GM04503 (cell line): ENCODE measurements at places on chromosomes 2 and 18.

- no peak for DNase-seq
Measured at GRCh38 chr2:20423847-20424246, 23.0 kb upstream of the RHOB start.

DNA sequence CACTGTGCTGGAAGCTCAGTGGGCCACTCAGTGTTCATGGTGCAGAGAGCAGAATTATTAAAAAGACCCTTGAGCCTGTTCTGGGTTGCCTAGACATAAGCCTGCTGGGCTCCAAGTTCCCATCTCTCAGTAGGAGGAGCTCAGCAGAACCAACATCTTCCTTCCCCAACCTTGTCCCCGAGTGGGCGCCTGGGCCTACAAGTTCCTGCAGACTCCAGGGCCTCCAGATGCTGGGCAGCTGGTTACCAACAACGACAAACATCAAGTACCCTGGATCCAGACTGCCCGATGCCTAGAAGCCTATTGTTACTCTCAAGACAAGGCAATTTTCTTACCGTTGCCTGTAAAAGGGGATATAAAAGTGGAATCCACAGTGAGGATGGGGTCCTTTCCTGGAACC, 214.2 kb downstream of the HAUS1 start:
- DNase-seq, result no peak

GRCh38 chr2:71608034-71608433, 154.7 kb downstream of the DYSF start:
- DNase-seq, result no peak

- DNase-seq, result no peak
Measured at GRCh38 chr2:18824915-18825314, 235.5 kb upstream of the NT5C1B start.

- DNase-seq, result peak; percentile 76
Measured at GRCh38 chr18:49359732-49360444, 100.6 kb downstream of the DYM start.

GRCh38 chr2:102839668-102840388, 78.0 kb downstream of the TMEM182 start:
- no peak for DNase-seq

DNA sequence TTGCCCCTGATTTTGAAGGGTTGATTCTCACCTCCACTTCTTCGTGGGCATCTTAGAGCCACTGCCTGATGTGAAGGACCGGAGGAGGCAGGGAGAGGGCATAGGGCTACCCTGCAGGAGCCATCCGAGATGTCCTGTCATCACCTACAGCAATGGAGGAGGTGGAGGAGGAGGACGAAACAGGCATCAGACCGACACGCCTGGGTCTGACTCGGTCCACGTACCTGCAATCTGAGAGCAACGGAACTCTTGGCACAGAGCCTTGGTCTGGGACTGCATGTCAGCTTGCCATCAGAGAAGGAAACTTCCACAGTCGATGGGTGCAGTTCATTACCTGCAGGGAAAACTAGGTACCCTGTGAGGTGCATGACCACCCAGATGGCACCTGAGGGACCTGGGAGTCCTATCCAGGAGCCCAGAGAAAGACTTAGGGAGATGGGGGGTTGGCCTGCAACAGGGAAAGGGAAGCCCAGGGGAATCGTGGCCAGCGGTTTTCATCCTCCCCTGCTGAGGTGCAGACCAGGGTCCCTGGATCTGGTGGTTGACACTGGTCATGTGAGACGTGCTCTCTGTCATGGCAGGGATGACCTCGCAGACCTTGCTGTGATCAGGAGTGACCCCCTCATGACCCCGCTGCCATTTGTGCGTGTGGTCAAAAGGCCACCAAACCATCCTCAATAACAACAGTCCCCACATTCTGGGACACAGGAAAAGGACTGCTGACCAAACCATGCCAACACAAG, 190.8 kb downstream of the SEPTIN10 start:
- DNase-seq, result no peak

- DNase-seq, result no peak
Measured at GRCh38 chr18:79964330-79965118, at the start of gene HSBP1L1. TSS of gene HSBP1L1 (plus strand) at chr18:79964643. CDS start at chr18:79964736, 93 bp downstream.

GRCh38 chr2:130766037-130766436, 10.7 kb downstream of the AMER3 start:
- DNase-seq, result no peak

- no peak for DNase-seq
Measured at GRCh38 chr2:139850254-139850890, 1070.2 kb upstream of the NXPH2 start.

DNA sequence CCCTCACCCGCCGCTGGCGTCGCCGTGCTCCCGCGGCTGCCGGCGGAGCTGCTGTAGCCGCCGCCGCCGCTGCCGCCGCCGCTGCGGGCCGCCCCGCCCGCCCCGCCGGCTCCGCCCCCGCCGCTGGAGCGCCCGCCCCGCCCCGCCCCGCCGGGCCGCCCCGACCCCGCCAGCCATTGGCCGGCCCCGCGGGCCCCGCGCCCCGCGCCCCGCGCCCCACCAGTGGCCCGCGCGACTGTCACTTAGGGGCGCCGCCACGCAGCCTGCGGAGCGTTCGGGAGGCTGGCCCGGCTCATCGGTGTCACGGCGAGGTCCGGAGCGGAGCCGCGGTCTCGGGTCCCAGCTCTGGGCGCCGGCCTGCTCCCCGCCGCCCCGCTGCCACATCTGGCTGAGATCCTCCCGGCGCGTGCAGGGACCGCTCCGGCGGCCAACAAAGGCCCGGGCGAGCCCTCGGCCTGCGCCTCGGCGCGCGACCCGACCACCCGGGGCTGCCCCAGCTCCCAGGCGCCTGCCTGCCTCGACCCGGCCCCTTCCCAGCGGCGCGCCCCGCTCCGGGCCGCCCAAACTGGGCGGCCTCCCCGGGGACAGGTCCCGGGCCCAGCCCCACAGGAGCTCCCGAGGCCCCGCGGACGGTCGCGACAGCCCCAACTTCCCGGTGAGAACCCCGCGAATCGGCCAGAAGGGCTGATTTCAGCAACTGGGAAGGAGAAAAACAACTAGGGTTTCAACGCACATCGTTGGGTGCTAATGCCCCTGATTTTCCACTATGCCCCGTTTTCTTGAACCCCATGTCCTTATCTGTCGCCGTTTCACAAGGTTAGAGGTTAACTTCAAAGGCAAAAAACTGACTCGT, at the start of gene MGAT4A:
MGAT4A (minus strand) TSS at position 92 of the 853 bp plus-strand sequence. CDS start 4,800 bp downstream, outside the sequence.
- no peak for DNase-seq

GRCh38 chr18:37443325-37444055, 122.1 kb downstream of the CELF4 start:
- no peak for DNase-seq

DNA sequence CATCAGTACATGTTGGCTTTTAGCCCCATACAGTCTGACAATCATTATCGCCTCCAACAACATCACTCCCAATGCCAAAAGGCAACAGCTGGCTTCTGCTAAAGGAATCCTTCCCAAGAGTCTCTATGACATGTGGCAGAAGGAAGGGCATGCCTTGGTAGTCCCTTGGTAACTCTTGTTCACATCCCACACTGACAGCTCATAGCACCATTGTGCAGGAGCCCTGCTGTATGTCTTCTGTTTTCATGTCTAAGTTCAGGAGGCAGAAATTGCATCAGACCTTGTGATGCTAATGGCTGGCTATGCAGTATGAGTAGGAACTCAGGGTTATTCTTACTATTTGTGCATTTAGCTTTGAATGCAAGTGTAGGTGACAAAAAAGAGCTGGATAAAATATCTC, 392.1 kb downstream of the PTH2R start:
- no peak for DNase-seq

GRCh38 chr18:22273101-22274039, 104.0 kb downstream of the GATA6 start:
- DNase-seq, result no peak

DNA sequence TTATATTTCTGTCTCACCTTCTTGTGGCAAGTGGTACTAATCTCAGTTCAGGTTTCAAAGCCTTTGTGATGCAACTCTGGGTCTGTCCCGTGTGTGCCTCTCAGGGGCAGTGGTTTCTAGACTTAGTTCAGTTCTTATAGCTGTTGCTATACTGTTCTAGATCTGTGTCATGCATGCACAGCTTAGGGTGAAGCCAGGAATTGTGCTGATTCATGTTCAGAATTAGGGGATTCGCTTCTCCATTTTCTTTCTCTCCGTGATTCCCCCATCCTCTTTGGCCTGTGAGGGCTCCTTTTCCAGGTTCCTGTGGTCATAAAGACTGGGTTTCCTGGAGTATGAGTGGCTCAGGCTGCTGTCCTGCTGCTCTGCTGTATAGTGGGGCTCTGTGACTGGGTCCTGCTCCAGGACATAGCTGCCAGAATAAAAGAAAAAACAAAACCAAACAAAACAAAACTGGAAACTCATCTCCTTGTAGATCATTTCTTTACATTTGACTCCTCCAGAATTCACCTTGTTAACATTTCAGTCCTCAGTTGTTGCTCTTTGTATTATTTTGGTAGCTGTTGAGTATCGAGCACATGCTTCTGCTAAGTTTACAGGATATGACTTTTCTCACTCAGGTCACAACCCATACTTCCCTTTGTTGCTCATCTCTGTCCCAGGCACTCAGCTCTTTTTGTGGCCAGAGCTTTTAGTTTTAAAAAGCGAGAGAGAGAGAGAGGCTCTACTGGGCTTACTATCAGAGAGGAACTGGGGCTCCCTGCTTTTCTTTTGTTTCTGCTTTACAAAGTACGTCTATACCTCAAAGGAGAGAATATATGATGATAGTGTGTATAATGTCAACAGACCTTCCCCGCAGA, 34.2 kb downstream of the CERS6 start:
- DNase-seq, result no peak

DNA sequence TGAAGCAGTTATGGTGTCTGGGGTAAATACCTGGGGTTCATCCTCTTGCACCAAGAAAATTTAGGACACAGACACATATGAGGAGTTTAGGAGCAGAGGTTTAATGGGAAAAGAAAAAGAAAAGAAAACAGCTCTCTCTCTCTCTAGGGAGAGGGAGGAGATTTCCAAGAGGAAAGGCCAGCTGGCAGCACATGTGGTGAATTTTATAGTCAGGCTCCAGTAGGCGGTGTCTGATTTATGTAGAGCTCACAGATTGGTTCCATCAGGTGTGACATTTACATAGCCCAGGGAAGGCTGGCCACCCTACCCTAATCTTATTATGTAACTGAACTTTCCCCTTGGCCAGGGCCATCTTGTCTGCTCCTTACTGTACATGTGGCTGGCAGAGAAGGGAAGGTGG, 297.5 kb upstream of the RGPD4 start:
- no peak for DNase-seq

DNA sequence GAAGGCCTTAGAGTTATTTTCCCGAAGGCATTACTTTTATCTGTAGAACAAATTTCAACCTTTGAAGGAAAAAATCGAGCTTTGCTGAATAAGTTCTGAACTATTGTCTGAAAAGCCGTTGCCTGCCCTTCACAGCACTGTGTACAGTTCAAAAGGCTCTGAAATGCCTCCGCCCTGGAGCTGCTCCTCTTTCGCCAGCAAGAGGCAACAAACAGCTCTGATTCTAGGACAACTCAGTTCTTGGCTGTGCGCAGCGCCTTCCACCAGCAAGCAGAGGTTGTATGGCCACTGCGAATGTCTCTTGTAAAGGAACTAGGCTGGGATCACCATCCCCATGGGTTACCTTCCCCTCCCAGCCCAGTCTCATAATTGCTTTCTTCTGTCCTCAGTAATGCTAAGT, 308.5 kb downstream of the GBX2 start:
- no peak for DNase-seq

DNA sequence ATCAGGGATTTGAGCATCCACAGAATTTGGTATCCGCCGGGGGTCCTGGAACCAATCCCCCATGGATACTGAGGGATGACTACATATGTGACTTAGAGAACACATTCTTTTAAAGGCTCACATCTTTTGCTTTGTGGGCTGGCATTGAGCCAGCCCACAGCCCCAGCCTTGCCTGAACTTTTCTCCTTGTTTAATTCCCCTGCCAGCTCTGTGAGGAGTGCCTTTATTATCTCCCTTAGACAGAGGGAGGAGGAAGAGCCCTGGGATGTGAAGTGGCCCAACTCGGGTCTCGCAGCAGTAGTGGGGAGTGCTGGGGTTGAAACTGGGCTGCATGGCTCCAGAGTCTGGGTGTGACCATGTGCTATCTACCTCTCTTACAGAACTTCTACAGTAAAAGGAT, 7.6 kb downstream of the TTC39C start:
- DNase-seq, result no peak

DNA sequence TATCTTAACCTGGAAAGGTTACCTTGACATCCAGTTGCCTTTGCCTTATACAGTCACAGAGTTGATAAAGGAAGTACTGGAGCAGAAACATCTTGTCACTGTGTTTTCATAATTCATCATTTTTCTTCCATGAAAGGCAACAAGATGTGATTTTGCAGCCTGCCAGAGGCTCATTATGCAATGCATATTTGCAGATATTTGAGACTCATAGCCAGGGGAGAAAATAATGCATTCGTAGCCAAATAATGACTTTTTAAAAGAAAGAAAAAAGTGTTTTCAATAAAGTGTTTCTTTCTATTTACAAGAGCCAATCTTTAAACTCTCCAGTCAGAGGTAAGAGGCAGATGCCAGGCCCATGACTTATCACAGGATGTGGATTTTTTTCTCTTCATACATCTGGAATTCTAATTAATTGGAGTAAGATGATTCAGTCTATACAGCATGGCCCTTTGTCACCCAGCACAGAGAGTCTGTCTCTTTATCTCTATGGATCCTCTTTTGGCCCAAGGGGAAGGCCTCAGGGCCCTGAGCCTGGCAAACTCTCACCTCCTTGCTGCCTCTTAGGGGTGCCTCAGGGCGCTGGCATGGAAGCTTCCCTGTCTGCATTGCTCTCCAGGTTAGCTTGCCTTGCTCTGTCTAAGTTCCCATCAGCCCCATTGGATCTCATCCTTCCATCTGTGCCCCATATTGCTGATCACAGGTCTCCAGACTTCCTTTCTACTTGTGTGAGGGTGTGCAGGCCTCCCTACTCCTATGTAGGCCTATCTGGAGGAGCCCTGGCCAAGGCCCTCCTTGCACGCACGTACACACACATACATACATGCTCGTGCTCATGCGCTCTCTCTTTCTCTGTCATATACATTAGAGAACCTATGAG, 247.7 kb downstream of the TPGS2 start:
- DNase-seq, result peak; percentile 56

DNA sequence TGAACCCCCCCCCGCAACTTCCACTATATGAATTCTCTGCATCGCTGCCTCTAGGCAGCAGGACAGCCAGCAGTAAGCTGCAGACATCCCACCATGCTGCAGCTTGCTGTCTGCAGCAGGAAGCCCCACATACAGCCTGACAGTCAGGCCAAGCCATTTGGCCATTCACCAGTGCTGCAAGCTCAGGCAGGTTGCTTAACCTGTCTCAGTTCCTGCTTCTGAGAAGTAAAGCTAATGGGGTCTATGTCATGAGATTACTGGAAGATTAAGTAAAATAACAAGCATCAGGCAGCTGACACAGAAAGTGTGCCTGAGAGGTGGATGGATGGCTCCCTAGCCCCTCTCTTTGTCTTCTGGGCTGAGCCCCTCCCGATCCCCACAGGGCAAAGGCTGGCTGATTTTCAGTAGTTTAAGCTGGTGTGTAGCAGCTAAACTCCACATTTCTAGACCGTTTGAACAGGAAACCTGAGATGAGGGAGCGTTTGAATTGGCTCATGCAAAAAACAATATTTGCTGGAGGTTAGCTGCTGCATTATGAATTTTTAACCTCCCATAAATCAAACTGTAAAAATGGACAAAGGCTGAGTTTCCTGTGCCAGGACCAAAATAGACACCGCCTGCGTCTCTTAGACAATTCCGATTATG, 193.8 kb upstream of the ARL4C start:
- DNase-seq, result peak; percentile 45

GRCh38 chr18:68394705-68395104, 320.2 kb downstream of the TMX3 start:
- DNase-seq, result no peak

GRCh38 chr2:181172676-181173075, 192.3 kb downstream of the UBE2E3 start:
- no peak for DNase-seq
